Heart left ventricle (tissue), 16 donors: ENCODE measurements at places on chromosomes 4 and X. TPM values are rescaled to one million over a fixed set of nuclear protein-coding genes. Genes with fewer than 3 reads are reported as not detected.

- no peak for DNase-seq
Measured at GRCh38 chrX:69062493-69062892, 102.8 kb downstream of the PJA1 start.

DNA sequence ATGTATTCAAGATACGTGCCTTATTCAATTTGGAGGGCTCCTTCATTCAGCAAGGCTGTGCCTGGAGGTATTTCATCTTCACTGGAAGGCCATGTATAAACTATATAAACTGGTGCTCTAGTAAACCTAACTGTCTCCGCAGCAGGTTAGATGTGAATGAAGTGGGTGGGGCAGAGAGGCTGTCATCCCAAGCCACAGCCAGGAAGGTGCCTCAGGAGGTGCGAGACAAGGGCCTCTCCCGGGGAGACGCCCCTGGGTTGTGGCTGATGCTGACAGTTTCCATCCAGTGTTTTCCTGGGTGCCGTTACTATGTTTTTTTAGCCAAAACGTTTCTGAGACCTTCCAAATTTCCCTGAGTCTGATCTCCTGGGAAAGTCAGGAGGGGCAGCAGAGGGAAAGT lies 221.5 kb upstream of the RPL34 start:
- no peak for DNase-seq

DNA sequence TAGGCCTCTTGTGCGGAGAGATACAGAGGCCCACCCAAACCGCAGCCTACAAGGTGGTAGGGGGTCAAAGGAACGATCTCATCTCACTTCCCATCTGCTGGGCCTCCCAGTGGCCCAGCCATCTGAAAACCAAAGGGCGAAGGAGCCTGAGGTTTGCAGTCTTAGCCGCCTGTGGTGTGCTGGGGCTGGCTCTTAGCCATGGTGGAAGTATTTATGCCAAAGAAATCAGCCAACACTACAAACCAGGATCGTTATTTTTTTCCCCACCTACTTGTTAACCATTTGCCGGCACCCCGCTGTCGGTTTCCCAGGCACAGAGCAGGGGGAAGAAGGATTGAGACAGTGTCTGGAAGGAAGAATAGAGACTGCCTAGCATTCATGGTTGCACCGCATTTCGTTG lies 30.9 kb upstream of the CDKL5 start:
- DNase-seq: no peak

DNA sequence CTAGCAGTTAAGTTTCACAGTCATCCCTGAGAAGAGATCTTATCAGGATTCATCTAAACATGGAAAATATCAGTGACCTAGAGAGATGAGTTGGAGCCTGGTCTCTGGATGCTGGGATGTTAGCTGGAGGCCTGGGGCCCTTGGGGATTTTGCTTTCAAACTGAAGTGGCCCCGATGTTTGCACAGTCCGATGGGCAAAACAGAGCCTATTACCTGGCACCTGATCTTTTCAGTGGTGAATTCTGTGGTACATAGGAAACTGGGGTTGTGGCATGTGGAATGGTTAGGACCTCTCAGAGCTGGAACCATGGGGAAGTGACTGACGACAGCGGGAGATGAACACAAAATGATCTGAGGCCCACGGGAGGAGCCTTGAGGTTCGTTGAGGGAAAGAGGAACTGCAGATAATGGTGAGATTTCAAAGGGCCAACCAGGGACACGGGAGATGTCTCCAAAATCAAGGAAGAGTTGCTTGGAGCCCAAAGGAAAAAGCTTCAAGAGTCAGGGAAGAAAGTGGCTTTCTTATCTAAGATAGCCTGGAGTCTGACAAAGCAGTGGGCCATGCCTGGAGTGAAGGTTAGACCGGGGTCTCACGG lies 17.8 kb upstream of the TENM3 start:
- no peak for DNase-seq

- peak; percentile 57 for DNase-seq
Measured at GRCh38 chr4:86033171-86033570, 326.7 kb downstream of the MAPK10 start.

DNA sequence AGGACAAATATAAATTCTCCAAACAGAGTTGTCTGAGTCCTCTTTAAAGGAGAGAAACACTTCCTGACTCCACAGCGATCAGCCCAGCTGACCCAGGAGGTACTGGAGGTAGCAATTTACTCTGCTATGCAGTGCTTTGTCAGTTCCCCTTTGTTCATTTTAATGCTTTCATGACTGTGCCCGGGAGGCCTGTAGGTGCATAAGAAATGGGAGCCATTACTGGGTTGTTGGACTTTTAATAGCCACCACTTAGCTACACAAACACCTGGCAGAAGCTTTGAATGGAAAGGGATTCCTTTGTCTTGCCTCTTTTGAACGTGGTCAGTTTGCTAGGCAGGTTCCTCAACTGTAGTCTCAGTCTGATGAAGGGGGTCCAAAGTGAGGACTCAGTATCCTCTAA lies 59.0 kb upstream of the AFF2 start:
- DNase-seq: no peak

- DNase-seq: no peak
Measured at GRCh38 chr4:127352220-127353113, 280.3 kb upstream of the INTU start.

DNA sequence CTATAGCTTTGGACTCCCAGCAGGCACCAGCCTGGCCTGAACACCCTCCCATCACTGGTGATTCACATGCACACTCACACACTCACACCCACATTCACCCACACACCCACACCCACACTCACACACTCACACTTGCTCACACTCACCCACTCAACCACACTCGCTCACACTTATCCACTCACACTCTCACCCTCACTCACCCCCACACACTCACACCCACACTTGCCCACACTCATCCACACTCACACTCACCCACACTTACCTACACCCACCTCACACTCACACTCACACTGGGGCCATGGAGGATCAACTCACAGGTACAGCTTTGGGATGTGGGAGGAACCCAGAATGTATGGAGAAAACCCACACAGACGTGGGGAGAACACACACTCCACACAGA lies 548.2 kb upstream of the FAT1 start:
- DNase-seq: no peak

- DNase-seq: no peak
Measured at GRCh38 chr4:117385526-117385925, 300.1 kb upstream of the TRAM1L1 start.

DNA sequence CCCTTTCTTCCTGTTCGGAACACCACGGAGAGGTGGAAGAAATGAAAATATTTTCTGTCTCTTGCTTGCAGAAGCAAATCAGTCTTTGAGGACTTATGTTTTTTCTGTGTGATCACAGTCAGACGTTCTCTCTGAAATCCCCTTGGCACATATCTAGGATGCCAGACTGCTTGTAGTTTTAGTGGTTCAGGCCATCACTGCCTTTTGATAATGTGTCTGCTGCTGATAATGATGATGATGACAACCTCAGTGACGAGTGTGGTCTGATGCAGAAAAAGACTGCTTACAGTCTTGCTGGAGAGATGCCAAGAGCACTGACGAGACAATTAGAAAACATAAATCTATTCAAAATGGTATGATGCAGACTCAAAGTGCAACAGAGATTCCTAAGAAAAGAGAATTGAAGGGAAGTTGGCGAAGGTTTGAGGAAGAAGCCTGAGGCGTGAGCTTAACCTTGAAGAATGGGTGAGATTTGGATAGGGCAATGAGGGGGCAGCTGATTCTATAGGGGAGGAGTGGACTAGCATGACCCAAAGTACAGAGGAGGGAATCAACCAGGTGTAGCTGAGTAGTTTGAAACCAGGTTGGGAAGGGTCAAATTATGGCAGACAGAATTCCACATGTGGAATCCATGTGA lies 7.9 kb downstream of the RAB33A start:
- no peak for DNase-seq

DNA sequence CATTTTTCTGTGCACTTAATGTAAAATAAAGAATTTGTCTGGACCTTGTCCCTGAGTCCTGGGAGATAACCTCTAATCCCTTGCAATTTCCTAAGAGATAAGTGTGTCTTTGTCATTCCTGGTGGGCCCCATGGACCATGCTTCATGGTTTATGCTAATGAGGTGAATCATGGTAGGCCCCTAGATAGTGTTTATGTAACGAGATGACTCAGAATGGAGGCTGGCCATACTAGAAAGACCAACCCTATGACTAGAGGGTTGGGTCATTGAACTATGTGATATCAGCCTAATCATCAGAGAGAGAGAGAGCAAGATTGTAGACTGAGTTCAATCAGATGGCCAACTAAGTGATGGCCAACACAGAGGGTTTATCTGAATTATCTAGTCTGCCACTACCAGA lies 64.2 kb upstream of the NHSL2 start:
- no peak for DNase-seq

GRCh38 chrX:98448524-98448923 lies 1564.8 kb downstream of the RPA4 start:
- no peak for DNase-seq

DNA sequence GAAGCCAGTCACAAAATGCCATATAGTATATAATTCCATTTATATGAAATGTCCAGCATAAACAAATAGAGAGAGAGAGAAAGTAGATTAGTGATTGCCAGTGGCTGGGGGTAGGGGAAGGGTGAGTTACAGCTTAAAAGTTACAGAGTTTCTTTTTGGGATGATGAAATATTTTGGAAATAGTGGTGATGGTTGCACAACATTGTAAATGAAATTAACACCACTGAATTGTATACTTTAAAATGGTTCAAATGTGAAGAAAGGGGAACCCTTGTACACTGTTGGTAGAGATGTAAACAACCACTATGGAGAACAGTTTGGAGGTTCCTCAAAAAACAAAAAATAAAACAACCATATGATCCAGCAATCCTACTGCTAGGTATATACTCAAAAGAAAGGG lies 131.2 kb upstream of the GPC4 start:
- no peak for DNase-seq

DNA sequence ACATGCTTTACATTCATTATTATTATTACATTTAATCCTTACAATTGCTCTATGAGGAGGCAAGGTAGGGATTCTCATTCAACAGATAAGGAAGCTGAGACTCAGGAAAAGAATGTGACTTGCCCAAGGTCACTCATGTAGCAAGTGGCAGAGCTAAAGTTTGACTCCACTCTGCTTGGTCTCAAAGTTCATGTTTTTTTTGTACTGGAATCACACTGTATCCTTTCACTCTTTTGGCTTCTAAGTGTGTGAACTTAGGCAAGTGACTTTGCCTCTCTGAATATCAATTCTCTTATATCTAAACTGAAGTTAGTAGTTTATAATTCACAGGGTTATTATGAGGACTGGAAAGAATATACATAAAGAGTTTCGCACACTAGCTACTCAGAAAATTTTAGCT lies 247.9 kb upstream of the AR start:
- DNase-seq: no peak

GRCh38 chr4:178311997-178312396 lies 869.8 kb upstream of the AGA start:
- DNase-seq: no peak

- DNase-seq: no peak
Measured at GRCh38 chrX:17104433-17104832, 158.0 kb downstream of the REPS2 start.

DNA sequence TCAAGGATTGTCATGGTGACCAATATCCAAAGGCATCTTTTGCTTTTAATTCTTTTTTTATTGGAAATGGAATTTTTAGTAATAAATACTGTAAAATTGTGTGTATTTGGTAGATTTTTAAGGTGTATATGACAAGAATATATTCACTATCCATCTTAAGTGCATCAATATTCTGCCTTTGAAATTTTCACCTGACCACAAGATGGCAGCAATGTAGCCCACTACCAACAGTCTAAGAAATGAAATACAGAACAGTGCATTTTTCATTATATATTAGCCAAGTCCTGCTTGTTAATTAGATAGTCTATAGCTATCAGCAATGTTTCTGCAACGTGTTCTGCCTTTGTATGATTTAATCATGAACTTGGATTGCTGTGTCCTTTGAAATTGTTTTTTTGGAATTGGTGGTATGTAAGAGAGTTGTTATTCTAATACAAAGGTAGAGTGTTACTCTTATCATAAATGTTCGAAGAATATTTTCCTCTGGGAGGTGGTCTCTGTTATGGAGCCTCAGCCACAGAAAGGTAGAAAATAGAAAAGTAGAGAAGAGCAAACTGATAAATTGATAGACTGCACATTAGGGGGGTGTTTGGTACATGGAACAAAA lies 38.2 kb downstream of the HPGDS start:
- no peak for DNase-seq

- no peak for DNase-seq
Measured at GRCh38 chrX:129433461-129433860, 89.8 kb downstream of the SMARCA1 start.

- no peak for DNase-seq
Measured at GRCh38 chr4:157315968-157316367, 95.4 kb downstream of the GRIA2 start.

- DNase-seq: peak; percentile 11
Measured at GRCh38 chrX:110795645-110796406, at the start of gene CHRDL1. Gene CHRDL1, minus strand, starts transcription at chrX:110795817. Its CDS starts 3,636 bp downstream, at chrX:110792181.

DNA sequence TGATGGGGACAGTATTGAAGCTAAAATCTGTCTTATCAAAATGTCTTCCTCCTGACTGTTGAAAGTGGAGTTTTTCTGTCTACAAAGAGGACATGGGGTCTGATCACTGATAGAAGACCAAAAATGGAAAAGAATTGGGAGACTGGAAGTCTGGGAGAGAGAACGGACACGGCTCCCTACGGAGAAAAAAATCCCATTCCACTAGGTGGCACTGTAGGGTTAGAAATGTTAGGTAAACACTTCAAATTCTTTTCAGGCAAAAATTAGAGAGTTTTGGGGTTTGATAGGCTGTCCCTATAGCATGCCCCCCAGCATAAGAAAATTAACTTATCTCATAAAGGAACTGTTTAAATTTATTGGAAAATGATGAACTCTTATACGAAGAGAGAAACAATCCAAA lies 200.5 kb downstream of the FAM133A start:
- no peak for DNase-seq

- DNase-seq: no peak
Measured at GRCh38 chrX:23373129-23373804, 38.6 kb downstream of the PTCHD1 start.

DNA sequence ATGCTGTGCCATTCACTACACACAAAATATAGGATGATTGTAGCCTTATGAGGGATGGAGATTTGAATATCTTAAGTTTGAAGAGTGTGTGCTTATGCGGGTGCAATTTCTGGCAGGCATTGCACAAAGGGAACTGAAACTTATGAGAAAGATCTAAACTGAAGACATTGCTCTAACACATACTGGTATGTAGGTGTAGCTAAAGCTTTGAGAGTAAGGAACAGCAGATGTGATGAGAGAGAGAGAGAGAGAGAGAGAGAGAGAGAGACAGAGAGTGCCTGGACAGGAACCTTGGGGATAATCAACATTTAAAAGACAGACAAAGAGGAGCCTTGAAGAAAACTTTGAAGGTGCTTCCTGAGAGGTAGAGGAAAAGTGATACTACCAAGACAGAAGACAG lies 379.7 kb downstream of the SPRY1 start:
- DNase-seq: no peak

- no peak for DNase-seq
Measured at GRCh38 chrX:124263743-124264142, 68.7 kb upstream of the TEX13D start.

The HMX1 gene
- total RNA-seq: not detected

The SFRP2 gene
- 2.8 TPM for total RNA-seq

The UGT2A1 gene
- not detected for total RNA-seq

The CXCL11 gene
- 70.7 TPM for total RNA-seq

The TCP11X1 gene
- not detected for total RNA-seq

The GYPE gene
- total RNA-seq: 0.63 TPM

The LRCH2 gene
- 2.0 TPM for total RNA-seq
